Bronchial epithelial cell (primary cell): ENCODE measurements at places on chromosomes 4 and X. TPM values are rescaled to one million over a fixed set of nuclear protein-coding genes. Genes with fewer than 3 reads are reported as not detected.

- peak; percentile 22 for DNase-seq
Measured at GRCh38 chrX:2351999-2352995, 148.5 kb downstream of the DHRSX start.

GRCh38 chrX:20372533-20372932 lies 105.8 kb upstream of the RPS6KA3 start:
- peak; percentile 75 for DNase-seq

DNA sequence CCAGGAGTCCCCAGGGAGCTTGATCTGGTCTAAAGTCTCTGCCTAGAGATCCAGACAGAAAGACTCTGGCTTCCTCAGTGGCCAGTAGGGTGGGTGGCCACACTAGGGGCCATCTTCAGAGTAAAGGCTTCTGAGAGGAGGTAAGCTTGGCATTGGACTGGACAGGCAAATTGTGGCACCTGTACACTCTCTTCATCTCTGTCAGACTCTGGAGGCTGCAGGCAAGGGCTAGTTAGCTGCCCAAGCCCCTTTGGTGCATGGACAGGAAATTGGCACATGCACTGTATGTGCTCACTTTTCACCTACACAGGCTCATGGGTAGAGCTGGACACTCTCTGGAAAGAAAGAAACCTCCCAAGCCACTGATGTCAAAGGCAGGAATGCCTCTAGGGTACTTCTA lies 142.8 kb downstream of the PJA1 start:
- DNase-seq: no peak

MAEA gene
- total RNA-seq: 44.8 and 46.1 TPM in 2 replicates

DNA sequence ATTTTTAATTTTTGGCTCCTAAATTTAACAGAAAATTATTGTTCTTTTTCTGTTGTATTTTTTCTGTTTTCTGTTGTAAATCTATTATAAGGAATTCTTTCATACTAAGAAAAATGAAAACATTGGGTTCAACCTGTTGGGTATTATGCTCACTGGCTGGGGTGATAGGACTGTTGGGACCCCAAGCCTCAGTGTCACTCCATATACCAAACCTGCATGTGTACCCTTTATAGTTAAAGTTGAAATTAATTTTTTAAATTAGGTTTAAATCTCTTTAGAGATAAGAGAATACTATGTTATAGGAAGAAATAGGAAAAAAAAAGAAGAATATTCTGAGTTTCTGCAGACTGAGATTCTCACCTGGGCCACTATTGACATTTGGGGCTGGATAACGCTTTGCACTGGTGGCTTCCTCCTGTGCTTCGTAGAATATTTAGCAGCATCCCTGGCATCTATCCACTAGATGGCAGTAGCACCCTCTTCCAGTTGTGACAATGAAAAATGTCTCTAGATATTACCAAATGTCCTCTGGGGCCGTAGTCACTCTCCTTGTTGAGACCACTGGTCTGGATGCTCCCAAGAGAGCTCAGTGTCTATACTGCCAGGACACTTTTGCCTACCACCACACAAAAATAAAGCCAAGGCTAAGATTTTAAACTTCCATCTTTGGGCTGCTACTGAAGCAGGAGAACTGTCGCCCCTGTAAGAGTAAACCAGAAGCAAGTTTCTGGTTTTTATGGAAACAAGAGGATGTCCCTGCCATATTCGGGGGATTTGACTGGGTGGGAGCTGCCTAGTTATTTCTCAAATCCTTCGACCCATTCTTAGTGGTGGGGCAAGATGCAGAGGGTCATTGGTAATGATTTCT lies 22.4 kb upstream of the CLTRN start:
- peak; percentile 43 for DNase-seq

NDP gene
- total RNA-seq: not detected in 2 replicates

BEND4 gene
- total RNA-seq: not detected in 2 replicates

DNA sequence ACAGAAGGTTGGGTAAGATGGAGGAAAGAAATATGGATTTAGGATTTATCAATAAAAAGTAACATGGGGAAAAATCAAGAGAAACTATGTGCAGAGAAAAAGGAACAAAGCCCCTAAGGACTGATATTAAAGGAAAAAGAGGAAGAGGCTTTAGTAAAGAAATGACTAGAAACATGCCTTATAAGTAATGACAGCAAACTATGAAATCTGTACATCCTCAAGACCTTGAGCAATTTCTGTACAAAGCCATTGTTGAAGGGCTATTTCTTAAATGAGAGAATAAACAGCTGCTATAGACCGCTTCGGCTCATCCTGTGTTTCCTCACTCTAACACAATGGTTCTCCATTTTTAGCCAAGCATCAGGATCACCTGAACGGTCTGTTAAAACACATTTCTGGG lies 180.3 kb upstream of the ATOH1 start:
- DNase-seq: no peak

DHRSX gene
- total RNA-seq: 14.1 and 19.0 TPM in 2 replicates

GRCh38 chr4:119011607-119011988 lies 122.9 kb downstream of the SYNPO2 start:
- DNase-seq: no peak

GRCh38 chr4:168787801-168788595 lies 222.1 kb downstream of the CBR4 start:
- no peak for DNase-seq

GRCh38 chrX:22037911-22038537 lies 5.9 kb downstream of the PHEX start:
- no peak for DNase-seq

ZFP92 gene
- 0.53 and 1.3 TPM in 2 replicates for total RNA-seq

DNA sequence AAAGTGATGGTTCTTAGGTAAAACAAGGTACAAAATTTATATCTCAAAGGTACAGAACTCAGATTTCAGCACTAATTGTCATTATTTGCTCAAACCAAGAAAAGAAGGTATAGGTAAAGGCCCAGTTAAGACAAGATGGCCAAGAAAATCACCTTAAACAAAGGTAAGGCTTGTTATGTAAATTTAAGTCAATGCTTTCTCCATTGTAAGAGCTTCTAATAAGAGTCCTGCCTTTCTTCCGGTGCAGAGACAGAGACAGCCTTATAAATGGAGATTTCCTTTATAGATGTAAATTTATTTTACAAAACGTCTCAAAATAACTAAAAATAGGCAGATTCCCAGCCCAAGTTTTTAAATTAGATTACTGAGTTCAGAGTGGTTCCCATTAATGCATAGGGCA lies 89.9 kb downstream of the EDA start:
- no peak for DNase-seq

DNA sequence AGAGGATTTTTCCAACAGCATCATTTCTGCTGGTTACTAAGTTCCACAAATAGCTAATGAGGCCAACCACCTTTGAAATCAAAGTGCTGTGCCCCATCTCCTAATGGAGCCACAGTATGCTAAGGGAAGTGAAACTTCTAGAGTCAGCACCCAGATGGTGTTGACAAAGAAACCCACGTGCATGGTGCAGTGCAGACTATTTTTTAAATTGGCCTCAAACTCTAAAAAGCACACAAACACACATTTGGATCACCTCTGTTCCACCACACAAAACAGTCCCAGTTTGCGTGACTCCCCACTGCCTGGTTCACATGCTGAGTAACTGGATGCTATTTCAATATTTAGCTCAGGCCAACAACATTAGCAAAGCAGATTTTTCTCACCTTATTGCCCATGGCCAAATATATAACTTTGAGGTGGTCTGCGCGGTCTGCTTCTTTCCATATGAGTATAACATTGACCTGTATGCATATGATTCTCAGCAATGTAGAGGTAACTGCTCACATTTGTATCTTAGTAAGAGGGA lies 69.9 kb downstream of the AMELX start:
- DNase-seq: no peak

S100G gene
- total RNA-seq: not detected in 2 replicates

GRCh38 chr4:168587411-168588125 lies 90.7 kb downstream of the PALLD start:
- peak; percentile 90 for DNase-seq

TSPAN5 gene
- total RNA-seq: 12.7 and 13.7 TPM in 2 replicates

DNA sequence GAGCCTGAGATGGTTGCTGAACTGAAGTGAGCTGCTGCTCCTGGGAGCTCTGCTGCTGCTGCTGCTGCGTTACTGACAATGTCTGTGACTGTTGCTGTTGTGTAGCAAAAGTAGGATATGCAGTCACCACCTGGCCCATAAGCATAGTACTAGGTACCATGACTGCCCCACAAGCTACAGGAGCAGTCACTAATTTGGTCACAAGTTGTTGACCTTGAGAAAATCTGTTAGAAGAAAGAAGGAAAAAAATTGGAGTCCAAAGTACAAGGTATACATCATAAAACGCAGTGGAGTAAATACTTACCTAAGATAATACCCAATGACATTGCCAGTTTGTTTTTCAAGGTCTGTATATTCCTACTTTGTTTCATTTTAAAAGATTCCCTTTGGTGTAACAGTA lies 42.6 kb downstream of the TMEM165 start:
- no peak for DNase-seq
